Hematopoietic multipotent progenitor cell treated with erythropoietin and hydrocortisone succinate and interleukin-3 and kit ligand, for 15 days (in vitro differentiated cells): ENCODE measurements at places on chromosomes 1 and 21.

GRCh38 chr1:111909030-111909429 is 80.4 kb downstream of the KCND3 start:
- no peak for DNase-seq

- no peak for DNase-seq
These were observed 5.6 kb upstream of the LRRC3 start for GRCh38 chr21:44449473-44450363.

DNA sequence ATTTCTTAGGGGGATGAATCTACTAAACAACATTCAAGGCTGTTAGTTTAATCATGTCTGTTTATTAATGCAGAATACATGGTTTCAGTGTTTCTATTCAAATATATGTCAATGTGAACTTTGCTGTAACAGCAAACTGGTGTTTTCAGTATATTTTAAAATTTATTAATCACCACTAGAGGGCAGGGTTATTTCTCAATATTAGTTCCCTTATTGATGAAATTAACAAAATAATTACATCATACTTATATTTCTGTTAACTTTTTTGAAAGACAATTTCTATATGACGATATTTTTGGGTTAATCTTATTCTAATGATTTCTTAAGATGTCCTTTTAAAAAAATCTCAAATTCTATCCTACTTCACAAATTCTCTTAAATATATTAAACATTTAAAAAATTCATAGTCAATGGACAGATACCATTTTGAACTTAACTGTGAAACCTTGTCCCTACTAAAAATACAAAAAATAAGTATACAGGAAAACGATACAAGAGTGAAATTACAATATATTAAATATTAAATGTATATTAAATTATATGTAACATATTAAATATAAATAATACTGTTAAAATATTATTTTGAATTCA is 1034.1 kb upstream of the PRMT6 start:
- no peak for DNase-seq

DNA sequence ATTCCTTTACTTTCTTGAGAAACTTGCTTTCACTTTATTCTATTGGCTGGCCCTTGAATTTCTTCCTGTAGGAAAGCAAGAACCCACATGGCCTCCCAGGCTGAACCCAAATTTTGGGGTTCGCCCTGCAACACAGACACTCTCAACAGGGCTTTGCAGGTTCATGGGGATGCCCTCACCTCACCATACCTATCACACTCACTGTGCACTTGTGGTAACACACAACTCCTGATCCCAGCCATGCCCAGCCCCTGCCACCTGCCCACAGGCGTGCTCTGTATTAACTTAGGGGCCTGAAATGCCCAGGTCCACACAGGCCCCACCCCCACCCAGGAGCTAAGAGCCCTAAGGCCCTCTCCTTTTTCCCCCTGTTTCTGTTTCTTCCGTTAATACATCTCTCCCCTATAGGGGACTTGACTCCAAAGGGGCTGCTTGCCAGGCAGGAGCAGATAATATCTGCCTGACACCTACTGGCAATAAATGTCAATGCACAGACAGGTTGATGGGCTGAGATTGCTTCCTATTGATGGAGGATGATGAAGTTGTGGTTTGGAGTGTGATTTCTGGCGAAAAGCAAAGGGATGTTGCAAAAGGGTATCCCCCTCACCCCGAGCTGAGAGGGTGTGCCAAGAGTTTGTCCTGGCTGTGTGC is 171.5 kb downstream of the AJAP1 start:
- DNase-seq = no peak

GRCh38 chr1:205668951-205669340 is 11.4 kb downstream of the SLC45A3 start:
- no peak for DNase-seq

- no peak for DNase-seq
These were observed 1.6 kb upstream of the C1orf35 start for GRCh38 chr1:228104526-228105269.

GRCh38 chr1:47554901-47555300 is 117.1 kb downstream of the FOXD2 start:
- no peak for DNase-seq

- DNase-seq = no peak
These were observed 7.6 kb upstream of the C1orf74 start for GRCh38 chr1:209791920-209792319.

- DNase-seq = peak; percentile 52
These were observed 58.1 kb downstream of the NME7 start for GRCh38 chr1:169309178-169310166.

DNA sequence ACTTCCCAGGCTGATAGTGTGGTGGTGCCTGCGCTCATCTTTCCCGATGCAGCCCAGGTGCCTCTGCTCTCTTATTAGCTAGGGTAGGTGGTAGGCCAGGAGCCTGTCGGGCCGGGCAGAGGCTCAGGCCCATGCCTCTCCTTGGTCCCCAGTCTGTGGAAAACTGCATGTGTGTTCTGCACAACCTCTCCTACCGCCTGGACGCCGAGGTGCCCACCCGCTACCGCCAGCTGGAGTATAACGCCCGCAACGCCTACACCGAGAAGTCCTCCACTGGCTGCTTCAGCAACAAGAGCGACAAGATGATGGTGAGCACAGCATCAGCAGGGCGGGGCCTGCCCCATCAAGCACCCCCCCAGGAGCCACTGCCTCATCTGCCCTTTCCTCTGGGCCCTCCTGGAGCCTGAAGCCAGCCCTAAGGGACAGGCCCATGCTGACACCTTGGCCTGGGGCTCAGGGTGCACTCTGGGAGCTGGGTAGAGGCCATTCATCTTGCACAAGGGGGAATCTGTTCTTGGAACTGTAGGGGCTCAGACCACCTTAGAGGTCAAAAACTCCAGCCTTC is 38.6 kb downstream of the PKP1 start:
- DNase-seq = no peak

DNA sequence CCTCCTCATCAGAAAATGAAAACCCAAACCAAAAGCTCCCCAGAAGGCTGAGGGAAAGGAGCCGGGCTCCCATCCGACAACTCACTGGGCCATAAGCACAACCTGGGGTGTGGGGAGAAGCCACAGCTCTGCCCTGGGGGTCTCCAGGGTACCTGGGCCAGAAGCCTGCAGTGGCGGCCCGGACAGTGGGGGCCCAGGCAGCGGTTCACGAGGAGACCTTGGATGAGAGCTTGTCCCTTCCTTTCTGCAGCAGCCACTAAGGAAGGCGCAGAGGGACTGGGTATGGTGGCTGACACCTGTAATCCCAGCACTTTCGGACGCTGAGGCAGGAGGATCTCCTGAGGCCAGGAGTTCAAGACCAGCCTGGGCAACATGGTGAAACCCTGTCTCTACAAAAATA is 17.5 kb upstream of the TRAPPC10 start:
- DNase-seq = no peak

- DNase-seq = no peak
These were observed 382 bp downstream of the TRMT1L start for GRCh38 chr1:185156288-185156853.

DNA sequence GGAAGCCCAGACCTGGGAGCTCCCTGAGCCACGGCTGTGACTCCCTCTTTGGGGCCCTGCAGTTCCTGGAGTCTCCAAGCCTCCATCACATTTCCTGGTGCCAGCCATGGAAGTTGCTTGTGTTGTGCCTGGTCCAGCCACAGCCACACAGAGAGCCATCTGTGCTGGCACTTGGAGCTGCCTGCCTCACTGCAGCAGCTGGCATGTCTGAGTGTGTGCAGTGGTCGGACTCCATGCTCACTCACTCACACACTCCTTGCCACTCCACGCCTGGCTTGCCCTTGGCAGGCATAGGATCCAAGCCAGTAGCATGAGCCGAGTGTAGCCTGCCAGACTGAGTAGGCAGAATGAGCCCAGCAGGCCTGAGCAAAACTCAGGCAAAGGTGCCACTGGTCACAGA is 516.3 kb upstream of the BEND5 start:
- no peak for DNase-seq
